Activated naive CD4-positive, alpha-beta T cell treated with anti-CD3 and anti-CD28 coated beads for 36 hours (primary cell): ENCODE measurements at places on chromosomes 12 and 14. TPM values are rescaled to one million over a fixed set of nuclear protein-coding genes. Genes with fewer than 3 reads are reported as not detected.
A peak's percentile ranks its signal among the peaks of the same experiment; 100 is the strongest.

KCNC2 gene
- not detected for total RNA-seq

IGF1 gene
- total RNA-seq: not detected

PRKD1 gene
- not detected for total RNA-seq

AKAP3 gene
- total RNA-seq: 1.8 TPM

PTHLH gene
- total RNA-seq: not detected

CMTM5 gene
- total RNA-seq: not detected

GRCh38 chr12:71626098-71626497, 37.5 kb downstream of the ZFC3H1 start:
- no peak overlapping the region for H3K27ac ChIP-seq
- H3K4me1 ChIP-seq: peaks cover 24% of the 10 kb centered on the region
- H3K36me3 ChIP-seq: peaks cover 46% of the 10 kb centered on the region
- no peak overlapping the region for H3K4me3 ChIP-seq
- no peak for DNase-seq

DNA sequence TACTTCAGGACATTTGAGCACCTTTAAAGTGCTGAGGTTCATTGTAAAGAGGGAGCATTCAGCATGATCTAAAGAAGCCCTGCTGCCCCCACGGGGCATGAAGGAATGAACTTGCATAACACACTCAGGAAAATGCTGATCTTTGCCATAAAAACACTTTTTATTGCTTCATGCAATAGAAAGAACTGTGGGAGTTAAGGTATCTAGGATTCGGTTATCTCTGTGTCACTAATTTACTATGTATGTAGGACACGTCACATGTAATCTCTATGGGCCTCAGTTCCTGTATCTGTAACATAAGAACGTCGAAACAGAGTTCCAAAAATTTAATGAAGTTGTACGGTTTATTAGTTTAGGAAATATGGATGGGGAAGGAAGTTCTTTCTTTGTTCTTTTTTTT, 33.0 kb downstream of the BTBD7 start:
- no peaks in the 10 kb centered on the region for H3K27me3 ChIP-seq
- peaks cover 20% of the 10 kb centered on the region for H3K4me1 ChIP-seq
- H3K36me3 ChIP-seq: no peaks in the 10 kb centered on the region

DNA sequence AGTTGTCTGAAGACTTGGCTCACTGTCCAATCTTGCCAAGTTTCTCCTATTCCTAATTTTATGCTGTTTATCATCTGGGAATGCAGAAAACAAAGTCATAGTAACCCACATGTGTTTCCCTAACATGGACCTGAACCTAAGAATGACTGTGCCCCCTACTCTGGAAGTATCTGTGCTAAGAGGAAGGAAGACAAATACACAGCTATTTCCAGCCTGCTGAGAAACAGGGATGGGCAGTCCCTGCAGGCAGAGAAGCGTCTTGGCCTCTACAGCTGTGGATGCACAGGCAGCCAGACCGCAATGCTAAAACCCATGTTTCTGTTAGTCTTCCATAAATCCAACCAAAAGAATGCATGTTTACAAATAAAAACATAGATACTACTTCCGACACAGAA, 56.2 kb downstream of the DUSP16 start:
- peaks cover 74% of the 10 kb centered on the region for H3K4me1 ChIP-seq
- no peak overlapping the region for H3K4me3 ChIP-seq
- H3K27me3 ChIP-seq: no peaks in the 10 kb centered on the region
- H3K36me3 ChIP-seq: peaks cover 3% of the 10 kb centered on the region
- DNase-seq: no peak

DNA sequence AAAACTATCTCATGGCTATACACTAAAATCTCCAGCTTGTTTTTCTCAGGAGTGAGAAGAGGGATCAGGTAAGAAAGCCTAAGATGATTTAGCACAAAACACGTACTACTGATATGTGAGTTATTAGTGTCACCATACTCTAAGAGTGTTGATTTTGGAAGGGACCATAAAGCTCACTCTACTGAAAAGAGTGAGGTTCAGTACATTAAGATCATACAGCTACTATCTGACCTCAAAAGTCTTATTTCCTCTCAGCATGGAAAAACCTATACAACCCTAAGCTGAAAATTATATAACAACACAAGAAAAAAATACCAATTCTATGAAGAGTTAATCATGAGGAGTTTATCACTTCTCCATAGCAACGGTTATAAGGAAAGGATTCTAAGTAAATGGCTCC, 19.5 kb downstream of the SNW1 start:
- peak overlapping the region; percentile 58 for H3K27ac ChIP-seq
- no peaks in the 10 kb centered on the region for H3K27me3 ChIP-seq
- DNase-seq: no peak
- H3K36me3 ChIP-seq: peaks cover 24% of the 10 kb centered on the region

DNA sequence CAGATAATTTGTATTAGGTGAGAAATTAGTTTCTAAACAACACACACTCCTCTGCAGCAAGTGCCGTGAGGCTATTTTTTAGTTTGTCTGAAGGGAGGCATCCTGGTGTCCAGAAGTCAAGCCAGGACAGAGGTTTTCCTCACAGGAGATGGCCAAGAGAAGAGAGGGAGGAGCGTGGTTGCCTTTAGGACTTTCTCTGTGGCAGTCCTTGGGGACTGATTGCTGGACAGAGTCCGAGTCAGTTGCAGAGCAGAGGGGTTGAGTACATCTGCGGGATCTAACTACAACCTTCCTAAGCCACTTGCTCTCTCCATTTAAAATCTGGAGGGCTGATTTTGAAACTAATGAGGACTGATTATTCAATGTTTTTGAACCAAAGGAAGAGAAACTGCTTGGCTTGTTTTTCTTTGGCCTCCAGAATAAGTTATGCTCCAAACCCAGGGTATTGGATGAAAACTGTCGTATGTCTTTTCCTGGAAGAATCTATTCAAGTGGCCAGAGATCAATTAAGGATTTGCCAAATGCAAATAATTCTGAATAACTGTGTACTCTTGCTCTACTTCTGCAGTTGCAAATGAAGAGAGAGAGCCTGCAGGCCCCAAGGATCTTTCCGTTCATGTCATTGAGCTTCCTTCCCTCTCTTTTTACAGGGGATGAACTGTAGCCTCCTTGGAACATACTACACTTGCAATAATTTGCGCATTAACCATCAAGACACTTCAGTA, 1.2 kb downstream of the SLCO1C1 start:
- no peak overlapping the region for H3K4me3 ChIP-seq
- H3K4me1 ChIP-seq: no peaks in the 10 kb centered on the region
- H3K27me3 ChIP-seq: no peaks in the 10 kb centered on the region
- no peaks in the 10 kb centered on the region for H3K36me3 ChIP-seq
- no peak overlapping the region for H3K27ac ChIP-seq

DNA sequence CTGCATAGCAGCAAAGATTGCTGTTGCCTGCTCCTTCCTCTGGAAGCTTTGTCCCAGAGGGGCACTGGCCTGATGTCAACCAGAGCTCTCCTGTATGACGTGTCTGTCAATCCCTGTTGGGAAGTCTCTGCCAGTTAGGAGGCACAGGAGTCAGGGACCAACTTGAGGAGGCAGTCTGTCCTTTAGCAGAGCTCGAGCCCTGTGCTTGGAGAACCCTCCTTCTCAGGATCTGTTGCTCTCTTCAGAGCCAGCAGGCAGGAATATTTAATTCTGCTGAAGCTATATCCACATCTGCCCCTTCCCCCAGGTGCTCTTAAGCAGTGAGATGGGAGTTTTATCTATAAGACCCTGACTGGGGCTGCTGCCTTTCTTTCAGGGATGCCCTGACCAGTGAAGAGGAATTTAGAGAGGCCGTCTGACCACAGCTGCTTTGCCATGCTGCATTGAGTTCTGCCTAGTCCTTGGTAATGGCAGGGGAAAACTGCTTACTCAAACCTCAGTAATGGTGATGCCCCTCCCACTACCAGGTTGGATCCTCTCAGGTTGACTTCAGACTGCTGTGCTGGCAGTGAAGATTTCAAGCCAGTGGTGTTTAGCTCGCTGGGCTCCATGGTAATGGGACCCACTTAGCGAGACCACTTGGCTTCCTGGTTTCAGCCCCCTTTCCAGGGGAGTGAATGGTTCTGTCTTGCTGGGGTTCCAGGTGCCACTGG, 218.6 kb upstream of the SLC38A2 start:
- H3K27me3 ChIP-seq: no peaks in the 10 kb centered on the region
- no peak overlapping the region for H3K27ac ChIP-seq
- H3K4me3 ChIP-seq: no peak overlapping the region
- H3K36me3 ChIP-seq: peaks cover 8% of the 10 kb centered on the region
- DNase-seq: no peak

GRCh38 chr12:18389820-18390219, 128.5 kb downstream of the PIK3C2G start:
- H3K27ac ChIP-seq: no peak overlapping the region
- DNase-seq: no peak
